ENCODE measurements at places on chromosomes 3 and 15. TPM values are rescaled to one million over a fixed set of nuclear protein-coding genes. Genes with fewer than 3 reads are reported as not detected.

DNA sequence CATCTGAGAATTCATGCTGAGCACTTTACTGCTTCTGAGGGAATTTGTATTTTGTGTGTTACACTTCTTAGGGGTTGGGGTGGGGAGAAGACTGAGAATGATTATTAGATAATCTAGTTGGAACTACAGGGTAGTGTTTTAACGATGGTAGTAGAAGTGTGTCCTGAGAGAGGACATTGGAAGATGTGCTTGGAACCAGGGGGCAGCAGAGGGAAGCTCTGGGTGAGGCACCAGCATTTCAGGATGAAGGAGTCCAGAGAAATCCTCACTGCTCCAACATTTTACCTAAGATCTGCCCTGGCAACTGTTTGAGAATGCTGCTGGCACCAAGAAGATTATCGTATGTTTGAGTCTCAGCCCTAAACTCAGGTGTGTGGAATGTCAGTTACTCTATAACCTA is 145.5 kb downstream of the SQOR start:
- DNase-seq: no peak

DNA sequence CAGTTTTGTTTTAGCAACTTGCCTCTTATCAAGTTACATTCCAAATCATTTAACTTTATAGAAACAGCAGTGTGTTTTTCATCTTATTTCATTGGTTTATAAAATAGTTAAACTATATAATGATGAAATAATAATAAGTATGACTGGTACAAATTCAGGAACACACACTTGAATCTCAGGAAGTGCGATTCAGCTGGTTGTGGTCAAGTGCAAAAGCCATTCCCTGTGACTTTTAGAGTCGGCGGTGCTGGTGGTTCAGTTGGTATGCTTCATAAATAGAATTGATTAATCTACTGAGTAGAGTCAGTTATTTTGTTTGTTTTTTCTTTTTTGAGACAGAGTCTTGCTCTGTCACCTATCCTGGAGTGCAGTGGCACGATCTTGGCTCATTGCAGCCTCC is 22.7 kb downstream of the SACM1L start:
- no peak for DNase-seq

DNA sequence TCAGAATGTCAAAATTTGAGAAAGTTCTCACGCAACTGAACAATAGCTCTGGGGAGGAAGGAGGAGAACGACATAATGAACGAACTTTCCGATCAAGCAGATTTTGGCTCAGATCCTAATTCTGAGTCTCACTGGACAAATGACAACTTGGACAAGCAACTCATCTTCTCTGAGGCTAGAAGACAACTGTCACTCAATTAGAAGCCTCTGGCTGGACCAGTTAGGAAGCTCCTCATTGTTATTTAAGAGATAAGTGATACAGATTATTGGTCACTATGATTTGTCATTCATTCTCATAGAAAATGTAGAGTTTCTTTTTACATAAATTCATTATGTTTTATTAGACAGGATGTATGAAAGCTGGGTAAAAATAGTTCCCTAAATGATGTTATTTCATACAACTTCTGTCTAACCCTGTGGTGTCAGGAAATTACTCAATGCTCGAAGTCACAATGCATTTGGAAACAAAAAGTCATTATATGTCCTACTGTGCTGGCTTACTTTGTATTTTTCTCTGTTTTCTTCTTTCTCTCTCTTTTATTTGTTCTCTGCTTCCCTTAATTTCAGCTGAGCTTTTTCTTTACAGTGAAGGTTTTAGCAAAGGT is 11.0 kb upstream of the C3orf49 start:
- DNase-seq: no peak

DNA sequence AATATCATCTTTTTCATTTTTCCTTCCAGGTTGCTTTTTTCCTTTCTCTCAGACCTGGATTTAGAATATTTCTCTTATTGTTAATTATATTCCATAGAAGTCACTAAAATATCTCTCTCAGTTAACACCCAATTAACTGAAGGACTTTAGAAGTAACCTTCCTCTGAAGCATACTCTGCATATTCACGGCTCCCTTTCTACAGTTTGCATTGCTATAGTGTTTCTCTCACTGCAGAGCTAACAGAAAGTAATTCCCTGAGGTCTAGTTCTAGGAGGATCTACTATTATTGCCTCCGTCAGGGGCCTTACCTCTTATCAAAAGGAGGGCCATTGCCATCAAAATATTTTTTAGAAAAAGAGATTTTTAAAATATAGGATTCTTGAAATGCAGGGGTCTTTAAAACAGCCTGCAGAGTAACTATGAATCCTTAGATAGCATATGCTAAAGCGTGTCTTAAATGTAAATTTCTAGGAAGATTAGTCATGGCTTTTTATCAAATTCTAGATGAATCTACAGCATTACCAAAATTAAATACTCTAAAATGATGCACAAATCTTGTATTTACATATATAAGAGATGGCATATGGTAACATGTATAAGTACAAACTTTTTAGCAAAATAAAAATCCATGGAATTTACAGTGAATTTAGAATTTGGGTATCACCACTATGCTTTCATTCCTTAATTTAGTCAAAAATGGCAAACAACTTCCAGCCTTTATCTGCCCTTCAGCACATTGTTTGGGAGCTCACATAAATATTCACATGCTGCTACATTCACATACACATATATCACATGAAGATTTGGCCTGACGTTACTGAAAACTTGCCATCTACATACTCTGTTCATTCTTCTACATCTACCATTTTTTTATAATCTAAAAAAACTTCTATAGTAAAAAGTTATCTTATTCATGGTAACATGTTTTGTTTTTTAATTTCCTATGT is 696.8 kb downstream of the OTOL1 start:
- DNase-seq: no peak

DNA sequence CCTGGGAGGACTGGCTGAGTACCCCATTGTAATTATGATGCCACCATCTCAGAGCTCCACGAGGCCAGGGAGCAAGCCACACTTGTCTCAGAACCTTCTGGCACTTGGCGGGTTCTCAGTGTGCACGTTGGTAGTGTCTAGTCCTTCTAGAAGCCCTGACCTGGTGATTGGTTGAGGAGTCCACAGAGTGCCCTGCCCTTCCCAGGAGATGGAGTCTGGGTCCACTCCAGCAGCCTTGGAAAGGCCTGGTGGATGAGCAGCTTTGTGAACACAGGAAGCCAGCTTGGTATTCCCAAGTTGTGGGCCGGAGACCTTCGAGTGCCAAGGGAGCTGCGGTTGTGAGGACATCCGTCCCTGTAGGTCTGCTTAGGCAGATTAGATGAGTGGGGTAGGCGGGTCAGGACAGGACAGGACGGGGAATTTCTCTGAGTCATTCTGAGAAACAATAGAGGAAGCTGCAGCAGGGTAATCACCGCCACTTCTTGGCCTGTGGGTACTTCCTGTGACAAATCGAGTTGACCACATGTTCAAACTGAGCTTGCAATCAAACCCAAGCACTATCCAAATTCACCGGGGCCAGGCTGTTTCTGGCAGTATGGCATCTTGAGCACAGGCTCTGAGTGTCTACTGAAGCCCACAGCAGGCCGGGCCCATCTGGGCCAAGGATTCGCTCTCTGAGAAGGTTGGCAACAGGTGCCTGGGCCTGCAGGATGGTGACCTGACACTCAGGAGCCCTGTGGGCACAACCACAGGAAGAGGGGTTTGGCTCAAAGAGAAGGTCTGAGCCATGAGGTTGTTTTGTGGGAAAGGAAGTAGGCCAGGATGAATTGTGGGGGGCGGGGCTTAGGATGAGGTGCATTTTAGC is 71.5 kb upstream of the PLXNA1 start:
- peak; percentile 57 for DNase-seq

DNA sequence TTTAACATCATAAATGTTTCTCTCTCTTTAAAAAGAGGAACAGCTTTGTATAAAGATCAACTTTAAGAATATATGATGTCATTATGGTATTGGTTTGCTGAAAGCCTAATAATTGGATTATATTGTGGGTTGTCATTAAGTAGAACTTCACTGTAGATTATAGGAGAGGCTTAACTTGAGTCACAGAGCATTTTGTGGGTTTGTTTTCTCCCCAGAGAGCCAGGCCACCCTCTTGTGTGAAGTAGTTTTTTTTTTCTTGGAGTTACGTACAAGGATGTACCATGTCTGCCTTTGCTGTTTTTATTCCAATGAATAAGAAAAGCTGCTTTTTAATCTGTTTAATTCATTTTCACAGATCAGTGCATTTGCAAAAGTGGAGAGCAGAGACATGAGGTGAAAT is 354.8 kb upstream of the TBL1XR1 start:
- DNase-seq: no peak

GRCh38 chr3:28118087-28118486 is 123.3 kb upstream of the CMC1 start:
- no peak for DNase-seq

XCR1 gene
- not detected for total RNA-seq

- peak; percentile 61 for DNase-seq
Observed at GRCh38 chr3:8501371-8502131, at the start of gene LMCD1. LMCD1 (plus strand) TSS chr3:8501823; CDS start chr3:8501939, 116 bp downstream.

RASSF1 gene
- total RNA-seq: 67.3 TPM
